ENCODE measurements at places on chromosomes 1 and 21.
A peak's percentile ranks its signal among the peaks of the same experiment; 100 is the strongest.

DNA sequence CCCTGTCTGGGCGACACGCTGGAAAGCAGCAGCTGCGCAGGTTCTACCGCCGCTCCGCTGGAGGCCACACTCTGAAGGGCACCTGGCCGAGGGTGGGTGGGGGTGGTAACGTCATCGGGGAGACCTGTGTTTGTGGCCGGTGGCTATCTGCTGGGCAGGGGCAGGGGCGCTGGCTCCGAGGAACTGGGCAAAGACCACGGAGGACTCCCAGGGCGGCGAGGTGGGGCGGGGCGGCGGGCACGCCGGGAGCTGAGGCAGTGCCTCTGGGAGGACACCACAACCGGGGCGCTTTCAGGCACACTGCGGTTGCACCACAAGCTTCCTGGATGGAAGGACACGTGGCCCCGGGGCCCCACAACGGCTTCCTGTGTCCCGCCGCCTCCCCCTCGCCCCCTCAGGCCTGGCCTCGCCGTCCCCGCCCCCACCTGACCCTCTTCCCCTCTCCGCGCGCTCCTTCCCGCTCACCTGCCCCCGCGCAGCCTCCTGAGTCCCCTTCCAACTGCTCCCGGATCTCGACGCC lies 3.3 kb upstream of the DENND2D start:
- peak; percentile 65 for DNase-seq

DNA sequence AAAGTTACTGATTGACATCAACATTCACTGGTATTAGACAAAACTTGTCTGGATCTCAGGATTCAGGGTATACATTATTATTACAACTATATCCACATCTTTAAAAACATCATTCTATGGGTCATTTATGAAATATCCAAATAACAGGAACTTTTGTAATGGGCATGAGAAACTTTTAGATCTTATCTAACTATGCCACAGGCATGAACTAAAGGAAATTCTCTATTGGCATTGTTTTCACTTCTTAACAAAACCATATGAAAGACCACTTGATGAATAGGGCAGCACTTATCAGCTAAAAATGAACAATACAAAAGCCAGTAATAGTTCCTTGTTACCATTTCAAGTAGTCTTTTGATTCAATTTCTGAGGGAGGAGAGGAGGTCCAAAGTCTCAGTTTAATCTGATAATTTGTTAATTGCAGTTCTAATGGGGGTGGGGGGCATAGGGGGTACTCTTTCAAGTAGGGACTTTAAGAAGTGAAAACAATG lies 30.8 kb upstream of the CPLANE2 start:
- no peak for DNase-seq

- DNase-seq: no peak
These were observed 6.6 kb downstream of the ZMYND12 start for GRCh38 chr1:42449256-42449655.

DNA sequence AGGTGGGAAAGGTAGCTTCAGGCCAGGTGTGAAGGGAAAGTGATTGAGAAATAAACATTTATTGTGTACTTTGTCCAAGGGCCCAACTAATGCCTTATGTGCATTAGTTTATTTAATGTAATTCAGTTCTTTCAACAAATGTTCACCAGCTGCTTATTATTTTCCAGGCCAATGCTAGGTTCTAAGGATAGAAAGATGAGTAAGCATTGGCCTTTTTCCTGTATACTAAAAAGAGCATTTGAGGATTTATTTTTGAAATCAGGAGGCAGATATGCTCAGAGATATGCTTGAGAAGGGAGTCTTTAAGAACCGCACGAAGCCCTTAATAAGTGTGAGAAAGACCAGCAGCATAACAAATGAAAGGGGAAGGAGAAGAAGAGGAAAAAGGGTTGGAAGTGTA lies 32.0 kb downstream of the CLCA1 start:
- DNase-seq: no peak

- no peak for DNase-seq
These were observed 69.4 kb upstream of the SOX13 start for GRCh38 chr1:204003536-204003935.

- no peak for DNase-seq
These were observed 87.0 kb upstream of the ZC3H11B start for GRCh38 chr1:219699870-219700269.

- DNase-seq: no peak
These were observed 442.4 kb downstream of the LTN1 start for GRCh38 chr21:28550057-28550825.

DNA sequence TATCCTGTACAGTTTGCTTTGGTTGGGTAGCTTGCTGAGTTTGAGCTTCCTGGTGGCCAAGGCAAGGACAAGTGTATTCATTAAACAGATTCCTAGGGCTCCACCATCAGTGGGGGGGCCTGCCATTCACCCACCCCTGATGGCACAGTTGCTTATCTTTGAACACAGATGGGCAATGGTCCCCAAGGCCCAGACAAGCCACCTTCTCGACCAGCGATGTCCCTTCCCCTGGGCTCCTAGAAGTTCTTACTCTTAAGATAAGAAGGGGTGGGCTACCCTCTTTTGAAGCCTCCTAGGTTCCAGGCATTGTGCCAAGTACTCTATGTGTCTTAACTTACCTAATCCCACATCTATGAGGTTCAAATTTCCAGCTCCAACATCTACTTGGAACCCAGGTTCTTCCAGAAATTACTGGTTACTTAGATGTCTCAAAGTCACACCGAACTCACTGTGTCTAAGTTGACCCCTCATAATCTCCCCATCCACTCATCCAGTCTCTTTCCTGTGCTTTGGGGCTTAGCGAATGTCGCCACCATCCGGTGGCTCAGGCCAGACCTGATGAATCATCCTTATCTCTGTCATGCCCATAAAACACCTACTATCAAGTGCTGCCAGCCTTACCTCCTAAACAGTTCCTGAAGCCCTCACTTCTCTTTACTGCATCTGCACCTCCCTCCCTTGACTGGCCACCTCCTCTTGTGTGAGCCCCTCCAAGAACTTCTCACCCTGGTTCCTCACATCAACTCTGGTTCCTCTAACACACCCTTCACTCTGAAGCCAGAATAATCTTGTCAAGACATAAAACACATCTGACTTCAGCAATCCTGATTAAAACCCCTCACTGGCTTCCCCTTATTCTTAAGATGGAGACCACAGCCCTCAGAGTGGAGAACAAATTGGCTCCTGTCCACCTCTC lies 50.1 kb downstream of the KLHDC7A start:
- DNase-seq: peak; percentile 31

DNA sequence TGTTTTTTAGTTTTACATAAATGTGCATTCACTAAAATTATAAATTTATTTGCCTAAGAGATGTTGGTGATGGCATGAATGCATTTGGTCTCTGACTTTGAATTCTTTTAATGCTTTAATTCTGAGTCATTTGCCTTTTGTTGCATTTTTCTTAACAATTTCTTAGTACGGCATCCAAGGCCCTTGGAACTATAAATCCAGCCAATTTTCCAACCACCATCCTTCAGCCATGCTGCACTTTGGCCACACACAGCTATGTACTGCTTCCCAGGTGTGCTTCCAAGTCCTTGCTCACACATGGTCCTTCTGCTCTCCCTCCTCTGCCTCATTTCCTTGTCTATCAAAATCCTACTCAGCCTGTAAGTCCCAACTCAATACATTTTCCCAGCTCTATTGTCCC lies 161.0 kb downstream of the DHRS3 start:
- no peak for DNase-seq

DNA sequence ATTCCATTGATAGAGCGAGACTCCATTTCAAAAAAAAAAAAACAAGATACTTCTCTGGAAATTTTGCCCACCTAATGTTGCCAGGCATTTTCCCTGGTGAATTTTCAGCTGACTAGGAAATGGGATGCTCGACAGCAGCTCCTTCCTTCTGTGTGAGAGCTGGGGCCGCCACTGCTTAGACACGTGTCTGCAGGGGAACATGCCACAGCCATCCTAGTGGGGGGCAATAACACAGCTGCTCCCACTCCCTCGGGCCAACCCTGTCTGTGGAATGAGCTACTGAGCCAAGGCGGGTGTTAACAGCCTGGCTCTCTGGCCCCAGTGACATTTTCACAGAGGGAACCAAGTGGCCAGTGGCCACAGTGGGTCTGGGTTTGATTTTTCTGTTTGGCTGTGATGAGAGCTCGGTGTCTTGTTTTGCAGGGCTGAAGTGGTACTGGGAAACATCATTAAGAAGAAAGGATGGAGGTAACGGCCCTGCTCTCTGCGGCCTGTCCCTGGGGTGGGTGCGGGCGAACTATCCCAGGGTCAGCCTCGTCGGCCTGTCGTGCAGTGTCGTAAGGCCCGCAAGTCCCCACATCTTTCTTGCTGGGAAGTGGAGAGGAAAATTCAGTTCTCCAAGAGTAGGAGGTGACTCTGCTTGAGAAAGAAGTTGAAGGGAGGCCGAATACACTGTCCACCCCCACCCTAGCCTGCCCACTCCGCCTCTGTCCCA lies 39.2 kb downstream of the KCNAB2 start:
- no peak for DNase-seq

- no peak for DNase-seq
These were observed 32.6 kb downstream of the LRP8 start for GRCh38 chr1:53295295-53295694.

DNA sequence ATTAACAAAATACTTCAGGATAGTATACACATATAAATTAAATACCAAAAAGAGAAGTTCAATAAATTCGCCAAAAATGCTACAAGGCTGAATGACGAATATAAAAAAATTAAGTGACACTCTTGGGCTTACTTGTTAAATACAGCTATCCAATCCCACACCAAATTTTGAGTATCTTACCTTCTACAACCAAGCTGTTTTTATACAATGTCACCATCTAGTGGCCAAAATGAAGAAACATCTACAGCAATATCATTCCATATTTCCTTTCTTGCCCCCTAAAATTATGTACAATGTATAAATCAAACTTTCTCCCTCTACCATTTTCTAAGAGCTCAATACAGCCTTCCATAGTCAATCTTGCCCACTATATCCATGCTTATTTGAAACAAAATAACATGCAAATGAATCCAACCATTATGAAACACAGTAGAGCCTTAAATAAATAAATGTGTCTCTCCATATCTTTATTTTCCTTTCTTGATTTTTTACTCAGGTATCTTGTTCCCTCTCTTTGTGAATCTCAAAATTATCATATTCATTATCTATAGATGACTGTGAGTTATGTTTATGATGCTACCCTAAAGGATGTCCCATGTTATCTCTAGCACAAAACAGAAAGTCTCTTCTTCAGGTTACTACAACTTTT lies 86.3 kb downstream of the ACBD6 start:
- no peak for DNase-seq

DNA sequence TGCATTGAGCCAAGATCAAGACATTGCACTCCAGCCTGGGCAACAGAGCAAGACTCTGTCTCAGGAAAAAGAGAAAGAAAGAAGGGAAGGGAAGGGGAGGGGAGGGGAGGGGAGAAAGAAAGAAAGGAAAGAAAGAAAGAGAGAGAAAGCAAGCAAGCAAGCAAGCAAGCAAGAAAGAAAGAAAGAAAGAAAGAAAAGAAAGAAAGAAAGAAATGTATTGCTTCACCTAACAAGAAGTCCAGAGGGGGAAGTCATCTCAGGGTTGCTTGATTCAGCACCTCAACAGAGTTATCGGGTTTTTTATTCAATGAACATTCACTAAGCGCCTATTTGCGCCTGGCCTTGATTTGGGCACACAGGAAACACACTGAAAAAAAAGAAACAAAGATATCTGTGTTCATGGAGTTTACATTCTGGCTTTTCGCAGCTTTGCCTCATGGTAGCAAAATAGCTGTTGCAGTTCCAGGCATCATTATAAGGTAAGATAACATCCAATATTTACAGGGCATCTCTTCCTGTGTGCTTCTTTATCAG lies 8.2 kb upstream of the RCSD1 start:
- DNase-seq: no peak

DNA sequence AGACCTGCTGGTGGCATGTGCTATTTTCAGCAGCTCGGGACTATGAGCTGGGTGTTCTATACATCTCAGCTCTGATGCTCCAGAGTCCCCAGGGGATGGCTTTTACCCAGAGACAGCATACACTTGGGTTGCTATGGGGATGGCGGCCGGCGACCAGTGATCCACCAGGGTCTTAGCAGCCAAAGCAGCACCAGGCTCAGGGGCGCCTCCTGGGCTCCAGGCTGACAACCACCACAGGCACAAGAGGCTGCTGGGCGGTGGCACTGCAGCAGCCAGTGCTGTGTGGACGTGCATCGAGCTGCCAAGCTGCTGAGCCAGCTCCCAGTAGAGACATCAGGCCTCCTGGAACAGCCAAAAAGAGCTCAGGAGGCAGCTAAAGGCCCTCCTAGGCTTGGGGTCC lies 37.6 kb upstream of the CLSTN1 start:
- no peak for DNase-seq

- no peak for DNase-seq
These were observed 6.4 kb downstream of the TSTD1 start for GRCh38 chr1:161032409-161032808.

DNA sequence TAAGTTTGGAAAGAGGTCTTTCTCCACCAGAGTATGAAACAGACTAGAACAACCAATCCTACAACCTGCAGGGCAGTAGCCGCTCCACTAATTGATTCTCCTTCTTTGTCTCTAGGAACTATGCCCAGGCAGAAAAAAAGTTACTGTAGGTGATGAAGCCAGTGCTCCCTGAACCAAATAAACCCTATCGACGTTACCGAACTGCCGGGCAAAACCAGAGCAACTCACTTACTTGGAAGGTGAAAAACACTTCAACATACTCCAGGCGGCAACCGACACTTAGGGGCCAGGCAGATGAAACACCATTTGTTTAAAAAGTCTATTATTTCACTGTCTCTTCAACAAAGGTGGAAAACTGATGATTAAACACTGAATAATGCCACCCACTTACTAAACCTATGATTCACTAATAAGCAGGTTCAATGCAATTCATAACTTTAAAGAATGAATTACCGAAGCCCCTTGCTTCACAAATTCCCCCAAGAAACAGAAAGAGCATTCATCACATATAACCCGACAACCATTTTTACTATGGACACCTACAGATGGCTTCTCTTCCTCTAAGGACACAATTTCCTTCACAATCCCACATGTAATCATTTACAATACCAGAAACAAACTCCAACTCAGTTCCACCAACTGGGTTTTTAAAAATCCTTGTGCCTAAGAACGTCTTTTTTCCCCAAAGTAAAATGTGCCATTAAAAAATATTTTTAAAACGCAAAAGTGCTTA lies 1.6 kb downstream of the NRIP1 start:
- DNase-seq: no peak

GRCh38 chr1:26284597-26285347 lies 4.9 kb downstream of the SH3BGRL3 start:
- peak; percentile 76 for DNase-seq

GRCh38 chr1:22660716-22661241 lies 7.7 kb downstream of the C1QB start:
- DNase-seq: no peak

GRCh38 chr1:26169669-26170471 lies at the start of gene ZNF593:
Gene ZNF593, plus strand, starts transcription at chr1:26169908. Its CDS starts 76 bp downstream, at chr1:26169984.
- DNase-seq: peak; percentile 92

GRCh38 chr1:181514298-181515290 lies 31.3 kb downstream of the CACNA1E start:
- DNase-seq: no peak

- no peak for DNase-seq
These were observed 667 bp upstream of the CYB561D1 start for GRCh38 chr1:109493227-109493626.

GRCh38 chr1:193070942-193071341 lies 11.5 kb downstream of the RO60 start:
- no peak for DNase-seq

- DNase-seq: no peak
These were observed 75.5 kb upstream of the TNR start for GRCh38 chr1:175818929-175819328.
